ENCODE measurements at places on chromosomes 12 and 14.

GRCh38 chr12:22979854-22980469 is 355.0 kb downstream of the ETNK1 start:
- peak; percentile 54 for DNase-seq

DNA sequence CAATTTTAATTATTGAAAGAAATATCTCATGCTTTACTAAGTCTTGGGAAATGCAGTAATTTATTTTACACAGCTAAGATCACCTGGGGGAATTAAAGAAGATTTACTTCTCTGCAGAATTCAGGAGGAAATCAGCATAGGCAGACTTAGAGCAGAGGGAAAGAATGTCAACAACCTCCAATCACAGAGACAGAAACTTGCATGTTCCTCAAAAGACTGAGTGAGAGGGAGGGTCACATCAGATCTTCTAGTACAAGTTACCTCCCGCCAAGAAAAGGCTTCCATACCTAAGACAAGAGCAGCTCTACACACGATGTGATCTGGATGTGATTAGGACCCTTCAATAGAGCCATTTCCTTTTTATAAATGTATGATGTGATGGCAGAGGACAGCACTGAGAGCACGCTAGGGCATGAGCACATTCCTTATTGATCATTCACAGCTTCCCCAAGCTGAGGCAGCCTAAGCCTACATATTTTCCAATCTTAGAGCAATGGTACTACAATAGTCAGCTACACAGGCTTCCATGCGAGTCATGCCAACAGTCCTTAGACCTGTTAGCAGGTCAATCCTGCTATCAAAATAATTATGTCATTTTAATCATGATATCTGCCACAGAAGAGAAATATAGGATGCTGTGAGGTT is 403.3 kb downstream of the ETNK1 start:
- no peak for DNase-seq

- DNase-seq: no peak
Observed at GRCh38 chr14:77406086-77406485, 17.2 kb downstream of the NOXRED1 start.

DNA sequence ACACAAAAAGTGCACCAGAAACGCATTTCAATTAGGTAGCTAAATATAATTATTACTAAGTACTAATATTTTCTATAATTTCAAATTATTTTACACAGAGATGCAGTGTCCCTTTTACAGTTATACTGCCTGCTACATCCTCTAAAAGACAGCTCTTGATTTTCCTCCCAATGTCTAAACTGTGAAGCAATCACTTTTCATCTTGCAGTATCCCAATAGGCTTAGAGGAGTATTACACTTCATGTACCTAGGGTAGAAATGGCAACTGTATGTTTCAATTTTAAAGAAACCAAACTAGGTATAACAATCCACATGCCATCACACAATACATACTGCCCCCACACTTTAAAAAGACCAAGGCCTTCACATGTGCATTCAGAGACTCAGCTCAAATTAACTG is 7.3 kb downstream of the RSRC2 start:
- DNase-seq: no peak

DNA sequence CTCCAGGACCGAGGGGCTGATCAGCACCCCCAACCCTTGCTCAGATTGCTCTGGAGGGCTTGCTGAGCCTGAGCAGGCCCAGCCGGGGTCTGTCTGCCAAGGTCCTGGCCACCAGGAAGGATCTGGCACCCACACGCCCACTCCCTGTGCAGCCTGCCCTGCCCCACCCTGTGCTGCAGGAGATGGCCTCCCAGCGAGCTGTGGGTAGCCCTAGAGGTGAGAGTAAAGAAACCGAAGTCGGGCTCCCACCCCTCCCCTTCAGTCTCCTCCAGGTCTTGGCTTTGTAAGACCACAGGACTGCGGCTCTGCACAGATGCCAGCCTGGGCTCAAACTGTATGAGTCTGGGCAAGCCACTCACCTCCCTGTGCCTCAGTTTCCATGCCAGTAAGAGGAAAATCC is 307.8 kb downstream of the BCL11B start:
- no peak for DNase-seq

DNA sequence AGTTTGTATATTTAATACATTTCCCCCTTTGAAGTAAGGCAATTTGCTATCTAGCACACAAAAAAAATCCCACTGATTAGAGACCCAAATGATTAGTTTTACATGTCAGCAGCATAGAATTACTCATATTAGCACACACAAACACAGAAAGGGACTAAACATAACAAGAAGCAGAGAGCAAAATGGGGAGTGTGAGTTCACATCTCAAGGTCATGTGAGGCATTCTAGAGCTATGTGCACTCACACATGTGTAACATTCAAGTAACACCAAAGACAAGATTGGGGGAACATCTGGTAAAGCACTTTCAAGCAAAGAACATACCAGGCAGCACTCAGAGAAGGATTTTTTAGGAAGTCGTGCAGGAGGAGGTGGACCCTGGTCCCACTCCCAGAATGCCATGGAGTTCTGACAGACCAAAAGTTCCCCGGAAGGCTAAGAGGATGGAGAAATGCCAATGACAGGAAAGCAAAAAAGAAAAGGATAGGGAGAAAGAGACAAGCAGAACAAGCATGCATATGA is 105.8 kb upstream of the SINHCAF start:
- DNase-seq: peak; percentile 31

DNA sequence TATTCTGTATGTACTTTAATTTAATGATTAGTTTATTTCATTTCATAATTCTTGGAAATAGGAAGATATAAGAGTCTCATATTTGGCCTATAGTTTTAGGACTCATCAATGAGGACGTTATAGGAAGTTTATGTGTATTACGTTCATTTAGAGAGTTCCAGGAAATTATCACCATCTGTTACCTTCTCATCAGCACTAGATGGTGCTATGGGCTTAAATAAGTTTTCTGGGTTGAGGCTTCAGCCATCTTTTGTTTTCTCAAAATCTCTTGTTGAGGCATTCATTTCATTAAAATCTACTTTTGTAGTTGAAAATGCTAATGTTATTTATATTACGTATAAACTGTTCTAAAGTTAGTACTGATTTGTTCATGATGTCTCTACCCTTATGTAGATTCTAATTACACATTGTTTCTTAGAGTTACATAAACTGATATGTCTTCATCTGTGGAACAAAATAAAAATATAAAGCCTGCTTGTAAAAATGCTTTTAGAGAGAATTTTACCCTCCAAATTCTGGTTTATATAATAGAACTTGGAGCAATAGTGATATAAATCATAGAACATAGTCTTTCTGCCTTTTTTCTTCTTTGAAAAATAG is 89.2 kb downstream of the CFAP54 start:
- peak; percentile 77 for DNase-seq

DNA sequence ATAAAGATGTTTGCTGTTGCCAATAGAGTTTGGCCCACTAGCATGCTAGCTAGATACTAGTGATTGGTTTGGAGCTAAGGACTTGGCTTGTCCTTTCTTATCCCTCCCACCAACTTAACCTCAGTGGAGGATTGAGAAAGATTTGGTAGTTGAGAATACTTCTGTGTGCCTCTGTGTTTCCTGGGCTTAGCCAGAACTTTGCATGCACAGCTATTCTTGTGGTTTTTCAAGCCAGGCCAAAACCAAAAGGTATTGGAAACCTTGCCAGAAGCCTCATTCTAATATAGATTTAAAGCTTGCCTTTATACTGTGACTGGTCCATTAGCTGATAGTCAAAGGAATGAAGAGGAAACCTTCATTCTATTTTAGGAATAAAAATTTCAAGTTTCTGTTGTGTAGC is 188.5 kb downstream of the CCDC91 start:
- DNase-seq: peak; percentile 81

DNA sequence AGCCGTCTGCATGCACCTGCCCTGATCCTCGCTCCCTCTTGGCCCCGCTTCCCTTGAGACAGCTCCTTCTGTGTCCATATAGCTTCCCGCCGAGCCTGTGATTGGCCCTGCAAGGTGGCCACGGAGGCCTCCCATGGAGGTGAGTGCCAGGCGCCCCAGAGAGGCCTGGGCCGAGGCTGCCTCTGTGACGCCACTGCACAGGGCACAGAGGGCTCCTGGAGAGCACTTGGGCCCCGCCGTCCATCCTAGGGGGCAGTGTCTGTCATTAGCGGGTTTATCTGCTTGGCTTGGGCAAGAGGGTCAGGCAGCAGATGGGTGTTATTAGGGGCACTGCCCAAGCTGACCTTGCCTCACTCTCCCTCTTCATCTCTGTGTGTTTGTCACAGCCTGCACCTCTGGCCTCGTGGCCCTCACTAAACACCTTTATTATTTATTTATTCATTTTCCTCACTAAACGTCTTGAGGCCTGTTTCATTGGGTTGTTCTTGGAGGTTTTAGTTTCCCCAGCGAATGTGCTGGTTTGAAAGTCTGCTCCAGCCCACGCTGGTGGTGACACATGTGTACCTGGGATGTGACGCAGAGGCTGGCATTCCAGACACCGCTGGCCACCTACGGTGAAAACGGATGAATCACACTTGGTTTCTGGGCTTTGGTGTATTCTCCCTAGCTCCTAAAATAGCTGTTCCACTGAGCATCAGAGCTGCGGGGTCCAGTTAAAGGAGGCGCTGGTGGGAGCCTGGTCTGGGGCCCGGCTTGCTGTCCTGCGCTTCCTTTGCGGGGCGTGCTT is 5.9 kb downstream of the ZFYVE21 start:
- peak; percentile 16 for DNase-seq

DNA sequence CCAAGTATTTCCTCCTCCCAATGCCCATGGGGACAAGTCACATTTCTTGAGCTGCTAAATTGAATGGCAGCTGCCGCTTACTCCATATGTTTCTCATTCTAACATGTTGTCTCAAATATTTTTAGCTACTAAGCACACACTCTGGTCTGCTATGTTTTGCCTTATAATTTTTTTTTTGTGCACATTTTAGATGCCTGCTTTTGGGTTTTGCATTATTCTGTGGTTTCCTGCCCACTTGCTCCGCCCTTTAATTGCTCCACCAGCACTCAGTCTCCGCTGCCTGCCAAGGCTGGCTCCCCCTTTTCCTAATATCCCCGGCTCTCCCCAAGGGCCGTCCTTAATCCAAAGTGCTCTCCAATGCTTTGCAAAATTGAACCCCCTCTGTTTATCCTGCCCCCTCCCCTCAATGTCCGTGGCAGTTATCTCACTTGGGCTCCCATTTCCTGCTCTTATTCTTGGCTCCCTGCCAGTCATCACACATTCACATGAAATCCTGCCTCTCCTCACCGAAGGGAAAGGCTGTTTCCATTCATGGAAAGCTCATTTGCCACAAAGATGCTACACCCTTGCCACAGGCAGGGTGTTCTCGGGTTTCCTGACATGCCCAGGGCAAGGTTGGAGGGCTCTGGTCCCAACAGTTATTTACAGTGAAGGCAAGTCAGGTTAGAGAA is 79.4 kb downstream of the C12orf75 start:
- DNase-seq: peak; percentile 75

DNA sequence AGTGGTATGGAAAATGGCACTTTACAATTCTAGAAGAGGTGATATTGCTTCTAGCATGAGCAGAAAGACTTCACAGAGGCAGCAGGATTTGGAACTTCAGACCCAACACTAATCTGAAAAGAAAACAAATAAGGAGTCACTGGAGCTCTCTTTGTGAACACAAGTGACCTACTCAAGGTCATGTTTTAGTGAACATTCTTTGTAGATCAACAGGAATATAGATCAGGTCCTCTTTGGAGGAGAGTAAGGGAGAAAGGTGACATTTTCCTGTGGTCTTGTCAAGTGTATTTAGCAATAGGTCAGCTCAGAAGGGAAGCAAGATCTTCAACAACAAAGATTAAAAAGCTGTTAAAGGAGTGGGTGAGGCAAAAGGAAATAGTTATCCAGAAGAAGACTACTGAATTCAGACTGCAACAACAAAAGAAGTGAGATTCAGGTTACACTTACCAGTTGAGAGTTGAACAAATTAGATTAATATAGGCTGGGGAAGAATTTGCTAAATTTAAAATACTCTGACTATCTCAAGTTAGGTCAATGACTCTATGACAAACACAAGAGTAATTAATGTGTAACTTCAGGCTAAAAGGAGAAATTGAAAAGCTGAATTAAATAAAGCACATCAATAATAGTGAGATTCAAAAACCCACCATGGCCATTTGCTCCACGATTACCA is 528.2 kb downstream of the RPS29 start:
- no peak for DNase-seq

DNA sequence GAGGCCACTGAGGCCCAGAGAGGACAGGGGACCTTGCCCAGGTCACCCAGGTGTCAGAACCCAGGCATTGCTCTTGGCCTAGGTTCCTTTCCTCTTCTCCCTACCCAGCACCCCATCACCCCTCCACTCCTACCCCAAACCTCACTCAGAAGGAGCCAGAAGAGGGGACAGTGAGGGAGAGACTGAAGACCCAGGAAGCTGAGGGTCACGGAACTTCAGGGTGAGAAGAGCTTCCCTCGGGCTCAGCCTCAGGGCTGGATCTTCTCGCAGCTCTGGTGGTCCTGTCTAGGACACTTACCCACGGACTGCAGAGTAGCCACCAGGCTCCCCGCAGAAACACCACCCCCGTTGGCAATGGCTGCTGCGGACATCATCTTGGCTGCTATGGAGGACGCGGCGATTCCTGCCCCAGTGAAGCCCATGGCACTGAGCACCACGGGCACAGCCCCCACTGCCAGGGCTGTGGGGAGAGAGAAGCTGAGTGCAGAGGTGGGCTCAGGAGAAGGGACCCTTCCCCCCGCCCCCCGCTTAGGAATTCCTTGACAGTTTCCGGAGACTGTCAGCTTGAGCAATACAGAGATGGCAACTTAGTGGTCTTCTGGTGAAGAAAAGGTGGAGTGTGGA is 1.1 kb downstream of the IFI27L2 start:
- no peak for DNase-seq

GRCh38 chr12:130428116-130428515 is 90.4 kb downstream of the PIWIL1 start:
- no peak for DNase-seq

DNA sequence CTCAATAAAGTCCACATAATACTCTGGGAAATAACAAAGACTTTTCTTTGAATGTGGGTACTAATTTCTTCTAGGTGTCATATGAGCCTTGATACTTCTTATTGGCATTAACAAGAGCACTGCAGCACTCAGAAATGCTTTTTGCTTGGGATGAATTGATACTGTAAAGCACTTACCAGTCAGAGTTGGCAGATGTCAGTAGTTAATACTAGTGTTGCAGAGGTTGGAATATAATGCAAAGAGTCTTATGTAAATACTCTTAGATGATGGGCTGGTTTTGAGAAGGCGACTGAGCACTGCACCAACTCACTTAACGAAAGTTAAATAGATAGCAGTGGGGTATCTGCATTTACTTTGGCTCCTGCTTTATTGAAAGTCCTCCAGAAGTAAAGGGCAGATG is 25.6 kb upstream of the MBIP start:
- DNase-seq: no peak
